ENCODE measurements at places on chromosomes 6 and 20.

DNA sequence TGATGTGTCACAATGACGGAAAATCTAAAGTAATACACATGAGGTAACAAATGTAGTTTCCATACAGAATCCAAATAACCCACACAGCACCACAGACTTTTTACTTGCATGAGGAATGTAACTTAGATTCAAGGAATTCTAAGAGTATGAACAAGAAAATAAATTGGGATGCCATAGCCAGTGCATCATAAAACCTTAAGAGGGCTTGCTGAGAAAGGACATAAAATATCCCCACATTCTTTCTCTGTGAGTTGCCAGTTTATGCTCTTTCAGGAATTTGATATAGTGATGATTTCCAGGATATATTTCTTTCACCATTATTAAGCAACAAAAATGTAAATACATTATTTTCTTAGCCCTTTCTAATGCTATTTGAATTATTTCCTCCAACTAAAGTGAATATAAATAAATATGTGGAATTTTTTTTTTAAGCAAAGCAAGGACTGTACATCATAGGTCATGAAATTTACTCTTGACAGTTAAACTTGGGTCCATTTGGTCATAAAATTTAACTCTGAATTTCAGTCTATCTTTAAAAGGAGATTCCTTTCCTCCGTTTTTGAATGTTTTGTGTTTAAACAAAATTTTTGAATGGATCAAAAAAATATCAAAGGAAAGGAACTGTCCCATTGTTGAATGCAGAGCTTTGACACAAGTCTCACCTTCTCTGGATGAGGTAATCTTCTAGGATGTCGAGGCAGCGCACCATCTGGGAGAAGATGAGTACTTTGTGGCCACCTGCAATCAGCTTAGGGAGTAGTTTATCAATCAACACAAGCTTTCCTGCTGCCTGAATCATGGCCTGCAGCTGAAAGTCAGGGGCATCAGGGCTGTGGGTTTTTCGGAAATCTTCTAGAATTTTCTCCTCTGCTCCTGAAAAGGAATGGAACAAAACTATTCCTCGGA lies 116.3 kb upstream of the EMILIN3 start:
- DNase-seq: peak; percentile 70

GRCh38 chr6:4102687-4103244 lies 23.8 kb upstream of the FAM217A start:
- DNase-seq: no peak

DNA sequence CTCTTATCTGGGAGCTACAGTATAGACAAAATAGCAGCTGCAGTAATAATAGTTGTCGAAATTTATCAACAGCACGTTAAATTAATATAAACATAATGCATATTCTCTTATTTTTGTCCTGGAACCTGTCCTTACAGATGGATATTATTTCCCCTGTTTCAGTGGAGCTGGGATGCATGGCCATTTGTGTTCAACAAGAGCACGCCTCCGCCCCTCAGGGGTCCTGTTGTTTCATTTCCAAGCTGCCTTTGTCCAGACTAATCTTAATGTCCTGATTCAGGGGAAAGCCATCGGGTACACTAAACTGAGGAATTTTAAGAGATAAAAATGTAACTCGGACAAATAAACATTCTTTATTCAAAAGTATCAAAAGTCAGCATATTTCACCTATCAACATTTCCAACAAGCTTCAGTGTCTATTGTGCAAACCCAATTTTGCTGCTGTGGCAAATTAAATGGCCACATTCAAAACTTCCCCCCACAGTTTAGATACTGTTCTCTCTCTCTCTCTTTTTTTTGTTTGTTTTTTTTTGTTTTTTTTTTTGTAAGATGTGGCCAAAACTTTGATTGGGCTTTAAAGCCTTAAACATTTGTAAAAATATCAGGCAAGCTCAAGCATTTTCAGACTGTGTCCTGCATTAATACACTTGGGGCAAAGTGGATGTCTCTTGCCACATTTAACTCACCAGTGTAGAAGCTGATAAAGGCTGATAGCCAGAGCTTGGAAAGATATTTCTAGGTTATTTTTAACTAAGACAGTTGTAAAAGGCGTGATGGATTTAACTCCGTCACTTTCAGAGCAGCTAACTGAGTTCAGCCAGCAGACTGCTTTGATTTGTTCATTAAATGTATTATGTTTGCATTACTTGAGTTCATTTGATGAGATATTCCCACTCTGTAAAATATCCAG lies 112.5 kb upstream of the QKI start:
- no peak for DNase-seq

DNA sequence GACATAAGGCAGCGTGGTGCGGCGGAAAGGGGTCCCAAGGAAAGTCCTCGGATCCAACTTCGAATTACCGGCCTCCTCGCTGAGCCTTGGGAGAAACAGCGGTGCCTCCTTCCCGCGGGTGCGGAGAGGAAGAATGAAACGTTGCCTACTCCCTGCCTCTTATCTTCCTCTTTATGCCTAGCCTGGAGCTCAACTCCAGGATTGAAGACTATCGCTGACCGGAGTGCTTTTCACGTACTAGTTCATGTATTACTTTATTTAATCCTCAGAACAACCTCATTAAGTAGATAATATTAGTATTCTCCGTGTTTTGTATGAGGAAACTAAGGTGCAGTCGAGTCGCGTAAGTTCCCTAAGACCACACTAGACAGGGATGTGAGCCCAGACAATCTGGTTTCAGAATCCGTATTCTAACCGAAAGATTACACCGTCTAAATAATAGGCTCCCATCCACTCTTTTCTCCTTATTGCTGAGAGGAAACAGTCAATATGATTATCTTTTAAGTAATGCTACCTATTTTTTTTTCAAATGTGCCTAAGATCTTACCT lies 793 bp upstream of the PDSS2 start:
- DNase-seq: no peak

DNA sequence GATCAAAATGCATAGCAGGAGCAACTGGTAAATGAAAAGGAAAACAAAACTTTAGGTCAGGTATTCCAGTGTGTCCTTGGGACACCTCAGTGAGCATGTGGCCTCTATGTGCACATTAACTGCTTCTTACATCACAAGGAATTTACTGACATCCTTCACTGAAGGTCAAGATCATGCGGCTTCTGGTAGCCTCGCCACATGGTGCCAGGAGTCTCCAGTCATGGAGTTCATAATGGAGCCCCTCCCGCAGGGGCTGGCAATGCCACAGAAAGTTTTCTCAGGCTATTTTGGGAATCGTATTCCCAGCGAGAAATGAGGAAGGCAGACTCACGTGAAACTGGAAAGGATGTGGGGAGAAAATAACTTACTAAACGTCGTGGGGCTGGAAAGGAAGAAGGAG lies 19.7 kb upstream of the SLC22A3 start:
- DNase-seq: no peak

DNA sequence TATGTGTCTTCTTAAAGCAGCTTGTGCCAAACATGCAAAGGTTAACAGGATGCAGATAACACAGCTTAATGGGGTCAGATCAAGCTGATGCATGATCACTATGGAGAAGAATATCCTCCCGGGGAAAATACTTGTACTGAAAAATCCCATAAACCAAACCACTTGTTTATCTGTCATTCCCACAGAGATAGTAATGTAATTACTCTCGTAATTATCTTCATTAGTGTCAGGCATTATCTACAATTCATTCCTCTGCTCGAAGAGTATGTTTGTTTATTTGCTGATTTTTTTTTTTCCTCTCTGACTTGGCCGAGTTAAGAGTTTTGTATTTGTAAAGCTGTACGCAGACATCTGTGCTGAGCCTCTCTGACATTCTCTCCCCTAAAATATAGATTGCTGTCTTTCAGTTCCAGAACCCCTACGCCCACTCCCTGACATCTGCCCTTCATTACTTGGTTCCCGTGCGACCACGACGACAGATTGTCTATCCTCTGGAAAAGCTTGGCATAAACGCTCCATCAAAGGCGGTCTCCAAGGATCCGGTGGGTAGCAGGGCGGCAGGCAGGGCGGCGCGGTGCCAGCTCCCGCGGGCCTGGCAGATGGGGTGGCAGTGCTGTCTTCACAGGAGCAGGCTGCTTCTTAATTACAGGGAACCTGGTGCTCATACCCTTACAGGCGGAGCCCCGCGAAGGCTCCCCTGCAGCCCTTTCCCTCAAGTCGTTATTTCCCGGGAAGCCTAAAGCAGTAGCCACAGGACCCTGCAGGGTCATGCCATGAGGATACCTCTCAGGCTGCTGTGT lies 147.2 kb downstream of the CFAP61 start:
- no peak for DNase-seq

GRCh38 chr20:32354592-32355416 lies 3.3 kb upstream of the ASXL1 start:
- no peak for DNase-seq

DNA sequence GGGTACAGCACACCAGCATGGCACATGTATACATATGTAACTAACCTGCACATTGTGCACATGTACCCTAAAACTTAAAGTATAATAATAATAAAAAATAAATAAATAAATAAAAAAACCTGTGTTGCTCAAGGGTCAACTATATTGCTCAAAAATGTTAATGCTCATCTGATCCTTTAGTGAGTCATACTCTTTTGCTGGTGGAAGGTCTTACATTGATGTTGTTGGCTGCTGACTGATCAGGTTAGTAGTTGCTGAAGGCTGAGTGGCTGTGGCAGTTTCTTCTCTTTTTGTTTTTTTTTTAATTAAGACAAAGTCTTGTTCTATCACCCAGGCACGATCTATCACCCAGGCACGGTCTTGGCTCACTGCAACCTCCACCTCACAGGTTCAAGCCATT lies 29.6 kb upstream of the SMIM26 start:
- no peak for DNase-seq

GRCh38 chr6:15441981-15442380 lies 196.1 kb downstream of the JARID2 start:
- DNase-seq: no peak

- DNase-seq: peak; percentile 55
Measured at GRCh38 chr20:21941941-21942805, 236.7 kb downstream of the PAX1 start.

GRCh38 chr6:133407320-133408100 lies 166.4 kb downstream of the EYA4 start:
- no peak for DNase-seq

- no peak for DNase-seq
Measured at GRCh38 chr6:143803769-143804568, 39.2 kb upstream of the LTV1 start.

DNA sequence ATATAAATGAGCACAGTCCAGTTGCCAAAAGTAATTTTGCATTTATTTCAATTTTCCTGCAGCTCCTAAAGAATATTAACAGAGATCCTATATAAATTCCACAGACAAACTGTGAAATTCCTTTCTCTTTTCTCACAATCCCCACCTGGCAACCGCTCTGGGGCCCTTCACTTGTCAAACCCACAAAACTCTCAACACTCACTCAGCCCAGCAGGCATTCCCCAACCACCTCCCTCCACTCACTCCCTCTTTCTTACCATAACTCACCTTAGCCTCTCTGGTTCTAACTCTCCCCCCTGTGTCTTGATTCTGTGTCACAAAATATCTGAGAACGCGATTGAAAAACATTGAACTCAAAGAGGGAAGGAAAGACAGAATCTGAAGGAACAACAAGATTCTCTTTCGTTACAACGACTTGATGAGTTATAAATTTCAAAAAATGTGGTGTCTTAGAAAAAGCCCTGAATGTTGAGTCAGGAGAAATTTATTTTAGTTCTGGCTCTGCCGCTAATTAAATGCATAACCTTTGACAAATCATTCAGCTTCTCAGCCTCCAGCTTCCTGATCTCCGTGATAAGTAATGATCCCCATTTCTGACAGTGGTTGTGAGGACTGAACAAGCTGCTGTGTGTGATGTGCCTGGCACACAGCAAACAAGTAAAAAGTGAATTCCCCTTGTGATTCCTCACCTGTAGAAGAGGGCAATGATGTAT lies 87.9 kb downstream of the UNC5CL start:
- DNase-seq: peak; percentile 73

DNA sequence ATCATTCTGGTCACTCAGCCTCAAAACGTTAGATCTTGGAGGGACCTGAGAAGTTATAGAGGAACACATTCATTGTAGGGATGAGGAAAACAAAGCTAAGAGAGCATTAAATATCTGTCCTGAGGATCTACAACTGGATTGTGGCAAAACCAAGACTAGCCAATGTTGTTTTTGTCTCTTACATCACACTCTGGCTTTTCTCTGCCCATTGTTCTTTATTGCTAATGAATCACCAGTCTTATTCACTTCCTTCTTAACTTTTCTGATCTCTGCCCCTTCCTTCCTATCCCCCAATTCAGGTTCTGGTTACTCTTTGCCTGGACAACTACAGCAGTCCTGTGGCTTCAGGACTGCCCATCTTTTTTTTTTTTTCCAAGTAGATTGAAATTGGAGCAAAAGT lies 57.0 kb upstream of the PREP start:
- DNase-seq: no peak

GRCh38 chr20:44485830-44486198 lies 10.1 kb downstream of the TTPAL start:
- no peak for DNase-seq

GRCh38 chr6:149515494-149515893 lies 30.3 kb downstream of the PPIL4 start:
- no peak for DNase-seq

DNA sequence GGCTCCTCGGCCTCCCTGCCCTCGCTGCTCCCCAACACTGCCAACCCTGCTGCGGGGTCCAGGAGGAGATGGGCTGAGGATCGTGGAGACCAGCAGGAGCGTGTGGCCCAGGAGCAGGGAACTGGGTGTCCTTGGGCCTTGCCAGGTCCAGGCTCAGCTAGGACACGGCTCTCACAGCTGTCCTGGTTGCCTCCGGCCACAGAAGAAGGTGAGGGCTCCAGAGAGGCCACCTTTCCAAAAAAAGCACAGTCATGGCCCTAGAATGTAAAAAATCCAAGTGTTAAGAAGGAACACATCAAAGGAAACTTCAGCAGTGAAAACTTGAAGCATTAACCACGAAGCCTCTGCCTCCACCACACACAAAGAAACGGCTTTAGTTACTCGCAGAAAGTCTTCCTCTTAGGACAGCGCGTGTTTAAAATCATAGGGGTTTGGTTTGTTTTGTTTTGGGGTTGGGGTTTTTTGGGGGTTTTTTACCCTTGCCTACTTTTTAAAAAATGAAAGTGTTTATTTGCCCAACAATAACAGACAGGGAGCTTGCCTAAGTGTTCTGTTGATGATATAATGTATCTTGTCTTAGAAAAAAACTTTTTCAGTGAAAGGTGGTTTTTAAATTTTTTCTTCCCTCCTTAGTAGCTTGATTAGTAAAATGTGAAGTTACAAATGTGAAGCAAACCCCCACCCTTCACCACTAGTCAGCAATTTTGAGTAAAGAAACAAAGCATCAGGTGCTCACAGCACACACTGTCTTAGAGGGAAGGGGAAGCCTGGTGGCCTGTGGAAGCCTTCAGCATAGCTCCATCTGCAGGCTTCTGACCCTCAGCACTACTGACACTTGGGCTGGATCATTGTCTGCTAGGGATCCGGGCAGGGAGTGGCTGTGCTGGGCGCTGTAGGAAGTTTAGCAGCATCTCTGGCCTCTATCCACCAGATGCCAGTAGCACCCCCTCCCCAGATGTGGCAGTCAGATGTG lies 60.0 kb downstream of the PTPN1 start:
- no peak for DNase-seq

DNA sequence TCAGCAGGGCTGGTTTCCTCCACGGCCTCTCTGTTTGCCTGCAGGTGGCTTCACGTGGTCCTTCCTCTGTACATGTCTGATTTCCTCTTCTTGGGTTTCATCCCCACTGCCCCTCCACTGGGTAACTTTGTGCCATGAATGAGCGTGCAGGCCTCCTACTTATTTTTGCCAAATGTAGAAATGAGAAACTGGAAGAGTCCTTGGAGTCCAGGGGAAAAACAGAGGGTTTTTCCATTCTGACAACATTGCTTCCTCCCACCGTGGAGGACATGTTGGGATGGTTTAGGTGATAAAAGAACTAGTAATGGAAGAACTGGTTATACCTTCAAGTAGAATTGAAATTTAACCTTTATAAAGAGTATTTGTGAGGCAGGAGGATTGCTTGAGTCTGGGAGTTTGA lies 699.5 kb downstream of the QKI start:
- DNase-seq: no peak

GRCh38 chr6:157143890-157144798 lies 179.2 kb downstream of the TMEM242 start:
- no peak for DNase-seq

Data from astrocyte of the cerebellum (primary cell).